ENCODE measurements at places on chromosomes 12 and 14.
A peak's percentile ranks its signal among the peaks of the same experiment; 100 is the strongest.

DNA sequence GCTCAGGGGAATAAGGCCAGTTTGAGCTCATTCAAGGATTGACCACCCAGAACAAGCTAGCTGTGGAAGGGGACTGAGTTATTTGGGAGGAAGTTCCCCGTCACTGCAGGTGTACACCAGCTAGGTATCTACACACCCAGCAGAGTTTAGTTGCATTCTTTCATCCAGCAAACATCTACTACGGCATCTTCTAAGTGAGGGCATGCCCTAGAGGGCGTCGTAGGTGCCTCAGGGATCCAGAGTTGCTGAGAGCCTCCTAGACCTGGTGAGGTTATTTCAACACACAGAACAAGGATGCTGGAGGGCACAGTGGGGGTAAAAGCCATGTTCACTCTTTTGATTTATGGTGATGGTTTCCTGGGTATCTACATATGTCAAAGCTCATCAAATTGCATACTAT lies 149.6 kb downstream of the KSR2 start:
- DNase-seq, result no peak

DNA sequence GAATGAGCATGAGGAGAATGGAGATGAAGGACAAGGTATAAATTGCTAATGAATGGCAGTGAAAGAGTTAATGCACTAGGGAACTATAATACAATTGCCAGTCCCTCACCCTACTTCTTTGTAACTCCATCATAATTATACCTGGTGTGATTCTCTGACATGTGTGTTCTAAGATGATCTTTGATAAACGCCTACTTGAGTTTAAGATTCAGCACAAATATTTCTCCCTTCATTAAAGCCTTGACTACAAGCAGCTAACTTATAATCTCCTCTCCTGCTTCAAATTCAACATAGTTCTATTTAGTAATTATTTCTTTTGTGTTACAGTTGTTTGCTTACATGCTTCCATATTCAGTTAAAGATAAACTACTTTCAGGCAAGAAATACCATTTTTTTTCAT lies 9.7 kb upstream of the CLEC2A start:
- DNase-seq, result no peak

DNA sequence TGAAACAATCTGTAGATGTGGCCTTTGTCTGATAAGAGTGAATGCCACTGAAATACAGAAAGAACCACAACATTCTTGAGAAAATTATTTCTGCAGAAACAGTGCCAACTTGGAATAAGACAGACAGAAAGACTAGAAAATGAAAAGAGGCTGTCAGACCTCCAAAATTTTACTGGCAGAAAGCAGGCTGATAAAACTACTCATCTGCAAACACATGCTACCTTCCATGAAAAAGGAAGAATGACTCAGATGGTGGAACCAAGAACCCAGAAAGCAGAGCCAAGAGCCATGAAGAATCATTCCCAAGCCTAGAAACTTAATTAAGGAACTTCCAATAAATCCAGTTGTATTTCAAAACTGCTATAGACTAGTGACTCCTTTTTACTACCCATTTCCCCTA lies 31.9 kb upstream of the OSBPL8 start:
- DNase-seq, result peak; percentile 40

- no peak for DNase-seq
These were observed 157.9 kb downstream of the ZNF664 start for GRCh38 chr12:124130691-124131591.

DNA sequence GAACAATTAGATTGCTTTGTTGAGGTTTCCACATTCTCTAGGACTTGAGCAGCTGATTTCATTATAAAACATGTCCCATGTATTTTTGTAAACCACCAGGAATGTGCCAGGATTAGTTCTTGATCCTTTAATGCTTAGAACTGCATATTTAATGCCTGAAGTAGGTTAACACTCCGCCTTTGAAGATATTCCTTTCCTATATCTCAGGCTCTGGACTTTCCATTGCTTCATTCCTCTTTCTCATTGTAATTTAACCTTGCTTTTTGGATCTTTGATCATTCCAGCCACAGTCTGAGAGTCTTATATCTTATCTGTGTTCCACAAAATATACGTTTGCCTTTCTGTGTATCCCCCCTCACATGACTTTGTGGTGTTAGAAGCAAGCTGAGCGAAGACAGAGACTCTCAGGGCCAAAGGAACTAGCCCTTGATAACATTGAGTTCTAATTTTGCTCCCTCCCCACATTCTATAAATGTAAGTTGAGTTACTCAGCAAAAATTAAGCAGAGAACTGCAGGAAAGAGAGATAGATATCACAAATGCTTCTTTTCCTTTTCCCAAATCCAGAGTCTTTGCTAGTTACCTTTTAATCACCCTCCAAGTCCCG lies 2.4 kb upstream of the CLEC1B start:
- DNase-seq, result no peak

DNA sequence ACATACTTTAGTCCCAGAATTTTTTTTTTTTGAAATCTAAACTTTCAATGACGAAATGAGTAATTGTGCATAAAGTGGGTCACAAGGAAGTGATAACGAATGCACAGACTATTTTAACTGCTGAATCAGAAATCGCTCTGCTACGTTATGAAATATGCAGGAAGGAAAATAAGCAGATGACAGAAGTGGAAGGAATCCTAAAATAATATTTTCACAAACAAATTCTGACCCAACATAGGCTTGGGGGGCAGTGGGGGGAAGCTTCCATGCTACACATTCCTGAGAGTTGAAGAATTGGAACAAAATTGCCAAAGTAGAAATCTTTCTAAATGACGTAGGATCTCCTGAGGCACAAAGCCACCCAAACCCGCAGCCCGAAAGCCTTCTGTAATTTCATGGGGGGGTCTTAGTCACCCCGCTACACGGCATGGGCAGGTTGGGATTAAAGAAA lies 89.6 kb downstream of the ARF6 start:
- peak; percentile 69 for DNase-seq

DNA sequence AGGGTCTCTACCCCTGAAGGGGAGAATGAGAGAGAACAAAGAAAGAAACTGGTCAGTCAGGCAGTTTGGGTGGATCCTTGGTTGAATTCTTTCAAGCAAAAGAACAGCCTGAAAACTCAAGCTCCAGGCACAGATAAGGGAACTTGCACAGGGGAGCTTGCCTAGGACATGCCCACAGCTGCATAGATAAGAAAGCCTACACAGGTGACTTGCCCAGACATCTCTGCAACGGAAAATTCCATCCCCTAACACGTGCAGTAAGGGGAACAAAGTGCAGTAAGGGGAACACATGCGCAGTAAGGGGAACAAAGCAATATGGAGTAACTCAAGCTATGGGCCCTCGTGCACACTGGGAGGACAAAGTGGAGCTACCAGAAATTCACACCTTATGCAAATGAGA lies 540.1 kb upstream of the MIS18BP1 start:
- no peak for DNase-seq

DNA sequence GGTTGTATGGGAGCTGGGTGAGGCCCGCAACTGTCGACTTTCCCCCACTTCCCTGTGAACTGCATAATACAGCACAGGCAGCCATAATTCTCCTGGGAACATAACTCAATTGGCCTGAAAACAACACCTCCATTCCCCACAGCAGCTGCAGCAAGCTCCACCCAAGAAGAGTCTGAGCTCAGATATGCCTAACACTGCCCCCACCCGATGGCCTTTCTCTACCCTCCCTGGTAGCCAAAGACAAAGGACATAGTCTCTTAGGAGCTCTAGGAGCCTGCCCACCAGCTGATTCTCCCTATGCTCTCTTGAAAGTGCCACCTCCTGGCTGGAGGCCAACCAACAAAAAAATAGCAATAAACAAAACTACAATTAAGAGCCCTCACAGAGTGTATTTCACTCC lies 542.7 kb upstream of the LMO3 start:
- DNase-seq, result no peak

GRCh38 chr12:95147866-95148265 lies 69.4 kb downstream of the FGD6 start:
- no peak for DNase-seq

DNA sequence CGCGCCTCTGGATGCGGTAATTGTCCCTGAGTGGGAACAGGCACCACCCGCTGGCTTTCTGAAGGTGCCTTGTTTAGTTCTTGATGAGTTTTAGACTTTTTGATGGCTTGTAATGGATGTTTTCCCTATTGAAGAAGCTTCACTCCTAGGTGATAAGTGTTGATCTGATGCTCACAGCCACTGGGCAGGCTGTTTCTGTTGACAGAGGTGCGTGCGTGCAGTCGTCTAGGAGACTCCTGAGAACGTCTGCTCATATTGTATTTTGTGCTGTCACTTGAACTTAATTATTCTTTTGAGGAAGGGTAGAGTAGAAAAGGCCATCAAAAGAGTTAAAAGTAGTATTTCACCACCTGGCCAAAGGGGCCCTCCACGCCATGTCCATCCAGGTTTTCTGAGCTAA lies 70.5 kb downstream of the EP400 start:
- no peak for DNase-seq

DNA sequence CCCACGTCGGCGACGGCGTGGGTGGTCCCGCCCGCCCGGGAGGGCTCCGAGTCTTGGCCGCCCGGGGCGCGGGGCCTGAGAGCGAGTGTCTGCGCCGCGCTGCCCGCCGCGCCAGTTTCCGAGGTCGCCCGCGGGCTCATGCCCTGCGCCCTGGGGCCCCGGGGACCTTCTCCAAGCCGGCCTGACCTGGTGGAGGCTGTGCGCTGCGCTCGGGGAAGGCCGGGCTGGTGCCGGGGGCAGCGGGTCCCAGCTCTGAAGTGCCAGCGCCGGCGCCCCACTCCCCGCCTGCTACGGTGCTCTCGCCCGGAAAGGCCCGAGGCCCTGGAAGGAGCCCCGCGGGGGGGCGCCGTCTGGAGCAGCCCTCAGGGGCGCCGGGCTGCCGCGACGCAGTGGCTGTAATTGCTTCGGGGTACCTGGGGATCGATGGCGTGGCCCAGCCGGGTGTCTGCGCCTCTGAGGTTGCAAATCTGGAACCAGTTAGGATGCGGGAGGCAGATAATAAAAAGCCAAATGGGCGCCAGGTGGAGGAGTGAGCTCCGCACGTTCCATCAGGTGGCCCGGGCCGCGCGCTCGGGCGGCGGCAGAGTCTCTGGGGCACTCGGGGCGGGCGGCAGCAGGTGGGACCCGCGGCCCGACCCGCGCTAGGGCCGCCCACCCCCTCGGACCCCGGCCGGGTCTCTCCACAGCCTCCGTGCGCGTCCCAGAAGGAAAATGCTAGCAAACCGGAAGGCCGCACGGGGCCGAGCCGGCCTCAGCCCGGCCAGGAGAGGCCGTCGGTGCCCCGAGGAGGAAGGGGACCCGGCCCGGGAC lies 102.3 kb upstream of the DIO3 start:
- DNase-seq, result no peak

GRCh38 chr14:68668531-68668930 lies 124.3 kb downstream of the ZFP36L1 start:
- DNase-seq, result no peak

- peak; percentile 20 for DNase-seq
These were observed 194.1 kb downstream of the TMTC3 start for GRCh38 chr12:88336076-88336739.

- no peak for DNase-seq
These were observed 142.1 kb downstream of the KIF21A start for GRCh38 chr12:39300799-39301198.

- peak; percentile 82 for DNase-seq
These were observed 214.3 kb upstream of the CDKN3 start for GRCh38 chr14:54182419-54183045.

- no peak for DNase-seq
These were observed 23.2 kb upstream of the C12orf76 start for GRCh38 chr12:110071504-110071903.

- DNase-seq, result no peak
These were observed 14.1 kb upstream of the SLC25A3 start for GRCh38 chr12:98579347-98579746.

GRCh38 chr14:27205036-27205435 lies 607.2 kb upstream of the NOVA1 start:
- DNase-seq, result no peak

DNA sequence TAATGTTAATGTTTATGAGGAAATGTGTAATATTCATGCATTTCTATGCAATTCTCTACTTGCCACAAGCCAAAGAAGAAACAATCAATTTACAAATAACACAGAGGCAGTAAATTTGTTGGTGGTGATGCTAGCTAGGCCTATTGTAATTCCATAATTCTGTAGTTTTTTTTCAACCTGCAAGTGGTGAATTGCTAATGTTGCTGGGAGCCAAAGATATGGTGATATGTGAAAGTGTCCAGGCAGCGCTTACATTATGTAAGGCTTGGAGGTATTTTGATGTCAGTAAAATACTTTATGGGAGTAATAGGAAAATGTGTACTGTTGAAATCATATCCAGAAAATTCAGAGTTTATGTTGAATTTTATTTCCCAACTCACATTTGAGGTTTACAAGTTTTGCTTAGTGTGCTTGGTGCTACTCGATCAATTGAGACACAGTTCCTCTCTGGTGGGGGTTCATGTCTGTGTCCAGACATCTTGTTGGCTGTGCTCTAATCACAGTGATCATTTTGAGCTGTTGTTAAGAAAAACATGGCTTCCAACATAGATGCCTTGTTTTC lies 23.2 kb downstream of the TMTC2 start:
- no peak for DNase-seq

Data from RPMI7951 (cell line).